ENCODE measurements at places on chromosomes 16 and 17. TPM values are rescaled to one million over a fixed set of nuclear protein-coding genes. Genes with fewer than 3 reads are reported as not detected.

ZSCAN10 gene
- not detected for total RNA-seq

ENKD1 gene
- total RNA-seq, result 8.8 TPM

PRKCB gene
- total RNA-seq, result 1.7 TPM

GAST gene
- total RNA-seq, result not detected

XAF1 gene
- 16.6 TPM for total RNA-seq

CES3 gene
- 2.0 TPM for total RNA-seq

Measured in Right ventricle myocardium superior (tissue), 1 donor.